NCI-H2107 (cell line): ENCODE measurements at places on chromosomes 5 and 9.

GRCh38 chr5:149325894-149326293, 19.4 kb upstream of the GRPEL2 start:
- no peak for DNase-seq

- DNase-seq = no peak
Measured at GRCh38 chr9:103242486-103242885, 247.4 kb downstream of the CYLC2 start.

GRCh38 chr5:72221541-72221940, 98.5 kb downstream of the MRPS27 start:
- DNase-seq = no peak

DNA sequence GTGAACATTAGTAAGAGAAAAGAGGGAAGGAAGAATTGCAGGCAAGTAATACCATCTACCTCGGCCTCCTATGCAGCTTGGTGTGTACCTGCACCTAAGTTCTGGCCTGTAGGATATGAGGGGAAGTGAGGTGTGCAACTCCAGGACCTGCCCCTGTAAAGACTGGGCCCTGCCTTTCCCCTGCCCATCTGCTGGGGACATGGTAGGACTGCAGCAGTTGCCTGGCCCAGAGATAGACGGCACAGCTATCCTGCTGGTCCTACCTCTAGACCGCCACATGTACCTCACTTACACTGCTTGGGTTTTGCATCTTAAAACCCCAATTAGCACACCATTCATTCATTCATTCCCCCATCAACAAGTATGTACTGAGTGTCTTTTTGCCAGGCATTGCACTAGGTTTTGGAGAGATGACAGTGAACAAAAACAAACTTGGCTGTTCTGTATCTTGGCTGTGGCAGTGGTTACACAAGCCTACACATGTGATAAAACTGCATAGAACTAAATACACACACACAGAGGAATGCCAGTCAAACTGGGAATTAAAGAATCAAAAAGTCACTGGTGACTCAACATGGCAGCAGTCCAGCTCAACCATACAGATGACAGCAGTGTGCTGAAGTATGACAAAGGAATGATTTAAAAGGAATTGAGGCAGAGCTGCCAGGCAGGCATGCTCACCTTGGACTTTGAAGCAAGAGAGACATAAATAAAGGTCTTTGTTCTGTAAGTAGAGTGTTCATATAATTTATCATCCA, 23.3 kb upstream of the MGAT1 start:
- no peak for DNase-seq

DNA sequence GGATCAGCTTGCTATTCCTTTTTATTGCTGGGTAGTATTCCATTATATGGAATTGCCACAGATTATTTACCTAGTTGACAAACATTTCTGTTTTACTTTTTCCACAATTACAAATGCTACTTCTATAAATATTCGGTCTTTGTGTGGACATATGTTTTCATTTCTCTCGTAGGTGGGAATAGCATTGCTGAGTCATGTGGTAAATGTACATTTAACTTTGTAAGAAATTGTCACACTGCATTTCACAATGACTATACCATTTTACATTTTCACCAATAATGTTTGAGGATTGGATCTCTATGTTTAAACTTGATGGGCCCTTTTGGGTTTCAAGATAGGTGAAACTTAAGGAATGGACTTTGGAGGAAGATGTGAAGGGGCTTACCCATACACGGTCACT, 19.7 kb downstream of the RAI14 start:
- no peak for DNase-seq

DNA sequence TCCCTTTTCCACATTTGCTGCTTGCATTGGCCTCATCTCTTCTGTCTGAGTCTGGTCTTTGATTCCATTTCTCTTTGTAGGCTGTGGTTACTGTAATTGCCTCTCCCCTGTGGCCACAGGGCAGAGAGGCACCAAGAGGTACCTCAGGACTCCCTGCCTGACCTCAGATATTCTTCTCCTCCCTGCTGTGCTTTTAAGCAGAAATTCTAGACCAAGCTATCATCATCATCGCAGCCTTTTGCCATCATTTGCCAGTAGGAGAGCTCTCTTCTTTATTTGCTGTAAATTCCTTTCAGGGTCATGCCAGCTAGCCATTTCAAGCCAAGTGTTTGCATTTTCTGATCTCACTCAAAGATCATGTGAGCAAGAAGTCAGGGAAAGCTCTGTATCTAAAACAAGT, 369.6 kb downstream of the ICE1 start:
- DNase-seq = no peak

DNA sequence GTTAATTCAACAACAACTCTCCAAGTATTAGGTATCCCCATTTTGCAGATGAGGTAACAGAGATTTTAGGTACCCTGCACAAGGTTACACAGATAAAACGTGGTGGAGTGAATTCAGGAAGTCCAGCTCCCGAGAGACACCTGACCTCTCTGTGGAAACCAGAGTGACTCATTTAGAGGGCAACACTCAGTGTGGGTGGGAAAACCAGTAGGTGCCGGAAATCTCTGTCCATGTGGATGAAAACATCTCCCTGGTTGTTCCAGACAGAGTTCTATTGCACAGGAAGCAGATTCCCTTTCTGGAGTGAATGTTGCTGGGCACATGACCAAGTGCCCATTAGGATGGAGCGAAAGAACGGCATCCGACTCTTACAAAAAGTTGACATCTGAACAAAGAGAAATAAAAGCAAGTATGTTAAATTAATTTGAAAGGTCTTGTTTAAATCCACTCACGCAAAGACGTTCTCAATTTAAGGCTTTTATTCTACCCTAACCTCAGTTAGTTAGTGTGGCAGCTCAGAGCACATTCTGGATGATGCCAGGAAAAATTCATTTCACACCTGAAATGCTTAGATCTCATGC, 391.9 kb upstream of the WWC1 start:
- DNase-seq = no peak

DNA sequence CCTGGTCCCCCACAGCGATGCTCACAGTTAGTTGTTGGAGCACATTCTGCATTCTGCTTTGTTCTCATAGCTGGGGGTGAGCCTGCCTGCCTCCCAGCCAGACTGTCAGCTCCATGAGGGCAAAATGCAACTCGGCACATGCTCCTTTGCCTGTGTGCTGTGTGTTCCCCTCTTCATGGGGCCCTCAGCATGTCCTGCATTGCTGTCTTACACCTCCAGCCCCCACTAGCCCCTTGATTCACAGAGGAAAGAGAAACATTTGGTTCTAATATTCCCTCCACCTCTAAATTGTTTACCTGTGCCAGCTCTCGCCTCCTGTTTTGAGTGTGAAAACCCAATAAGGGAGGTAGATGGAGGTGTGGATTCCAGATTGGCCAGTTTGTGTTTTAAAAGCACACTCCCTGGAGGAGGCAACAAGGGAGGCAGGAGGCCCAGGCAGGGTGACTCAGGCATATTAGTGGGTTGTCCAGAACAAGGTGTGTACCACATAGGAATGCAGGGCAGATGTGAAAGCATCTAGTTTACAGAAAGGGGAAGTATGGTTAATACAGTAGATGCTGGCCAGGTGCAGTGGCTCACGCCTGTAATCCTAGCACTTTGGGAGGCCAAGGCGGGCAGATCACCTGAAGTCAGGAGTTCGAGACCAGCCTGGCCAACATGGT, 224.6 kb downstream of the AGTPBP1 start:
- no peak for DNase-seq

DNA sequence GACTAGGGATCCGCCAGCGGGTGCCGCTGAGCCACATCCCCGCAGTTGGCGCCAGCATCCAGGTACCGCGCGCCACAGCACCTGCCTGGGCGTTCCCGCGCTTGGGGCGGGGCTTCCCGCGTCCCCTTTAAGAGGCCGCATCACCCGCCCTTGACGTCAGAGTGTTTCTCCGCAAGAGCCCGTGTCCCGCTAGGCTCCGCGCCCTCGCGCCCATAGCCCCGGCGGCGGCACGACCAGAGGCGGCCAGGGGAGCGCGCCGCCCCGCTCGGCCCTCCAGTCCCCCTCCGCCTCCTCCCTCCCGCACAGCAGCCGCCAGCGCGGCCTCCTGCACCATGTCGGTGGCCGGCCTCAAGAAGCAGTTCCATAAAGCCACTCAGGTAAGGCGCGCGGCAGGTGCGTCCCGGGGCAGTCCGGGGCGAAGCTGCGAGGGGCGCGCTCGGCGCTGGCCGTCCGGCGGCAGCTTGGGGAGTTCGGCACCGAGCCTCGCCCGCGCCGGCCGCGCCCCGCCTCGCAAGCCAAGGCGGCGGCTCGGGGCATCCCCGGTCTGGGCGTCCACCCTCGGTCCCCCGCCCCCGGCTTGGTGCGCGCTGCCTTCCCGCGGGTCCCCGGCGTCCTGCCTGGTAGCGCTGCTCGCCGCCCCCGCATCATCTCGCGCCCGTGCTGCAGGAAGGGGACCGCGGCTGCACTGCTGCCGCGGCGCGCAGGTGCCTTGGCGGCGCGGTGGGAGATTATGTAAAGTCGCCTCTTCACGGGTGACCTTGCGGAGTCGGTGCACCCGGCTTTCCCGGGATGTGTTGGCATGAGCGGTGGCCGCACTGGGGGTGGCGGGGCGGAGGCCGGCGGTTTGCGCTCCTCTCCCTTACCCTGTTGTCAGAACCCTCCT, at the start of gene SH3GL2:
SH3GL2 (plus strand) TSS at position 156 of the 883 bp plus-strand sequence.
- DNase-seq = peak; percentile 74

DNA sequence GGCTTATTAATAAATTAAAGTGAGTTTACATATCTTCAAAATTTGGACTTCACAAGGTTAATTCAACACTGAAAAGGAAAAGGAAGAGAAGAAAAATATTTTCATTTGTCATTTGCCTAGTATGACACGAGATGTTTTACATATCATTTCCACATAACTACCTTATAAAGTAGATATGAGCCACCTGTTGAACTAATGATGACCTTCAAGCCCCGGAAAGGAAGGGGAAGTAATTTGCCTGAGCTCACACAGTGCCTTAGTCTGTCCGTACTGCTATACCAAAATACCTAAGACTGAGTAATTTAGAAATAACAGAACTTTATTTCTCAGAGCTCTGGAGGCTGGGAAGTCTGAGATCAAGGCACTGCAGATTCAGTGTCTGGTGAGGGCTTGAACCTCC, 17.9 kb downstream of the CMYA5 start:
- no peak for DNase-seq

- DNase-seq = no peak
Measured at GRCh38 chr5:89417990-89418389, 535.0 kb upstream of the MEF2C start.

DNA sequence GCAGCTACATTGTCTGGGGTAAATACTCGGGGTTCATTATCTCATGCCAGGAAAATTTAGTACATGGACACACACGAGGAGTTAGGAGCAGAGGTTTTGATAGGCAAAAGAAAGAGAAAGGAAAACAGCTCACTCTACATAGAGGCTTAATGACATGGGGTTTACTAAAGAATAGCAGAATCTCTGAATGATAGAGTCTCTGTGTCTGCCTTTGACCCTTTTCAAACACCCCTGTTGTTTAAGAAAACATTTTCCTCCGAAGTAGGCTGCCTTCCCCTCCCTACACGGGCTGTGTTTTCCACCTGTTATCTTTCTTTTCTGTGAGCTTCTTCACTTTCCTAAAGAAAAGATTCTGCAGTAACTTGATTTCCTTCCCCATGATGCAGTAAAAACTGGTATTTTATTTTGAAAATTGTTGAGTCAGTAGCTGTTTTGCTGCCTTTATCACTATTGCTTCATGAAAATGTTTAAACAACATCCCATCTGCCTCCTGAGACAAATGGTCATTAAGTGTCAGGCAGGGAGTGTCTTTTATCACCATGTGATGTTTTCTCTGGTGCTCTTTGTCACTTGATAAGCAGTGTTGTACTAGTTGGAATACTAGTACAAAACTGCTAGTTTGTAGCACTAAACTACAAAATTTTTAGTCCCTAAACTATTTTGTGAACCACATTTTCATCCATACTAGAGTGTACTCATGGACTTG, 76.6 kb downstream of the PPIC start:
- no peak for DNase-seq

GRCh38 chr9:72871685-72872084, 81.2 kb downstream of the ALDH1A1 start:
- DNase-seq = no peak

DNA sequence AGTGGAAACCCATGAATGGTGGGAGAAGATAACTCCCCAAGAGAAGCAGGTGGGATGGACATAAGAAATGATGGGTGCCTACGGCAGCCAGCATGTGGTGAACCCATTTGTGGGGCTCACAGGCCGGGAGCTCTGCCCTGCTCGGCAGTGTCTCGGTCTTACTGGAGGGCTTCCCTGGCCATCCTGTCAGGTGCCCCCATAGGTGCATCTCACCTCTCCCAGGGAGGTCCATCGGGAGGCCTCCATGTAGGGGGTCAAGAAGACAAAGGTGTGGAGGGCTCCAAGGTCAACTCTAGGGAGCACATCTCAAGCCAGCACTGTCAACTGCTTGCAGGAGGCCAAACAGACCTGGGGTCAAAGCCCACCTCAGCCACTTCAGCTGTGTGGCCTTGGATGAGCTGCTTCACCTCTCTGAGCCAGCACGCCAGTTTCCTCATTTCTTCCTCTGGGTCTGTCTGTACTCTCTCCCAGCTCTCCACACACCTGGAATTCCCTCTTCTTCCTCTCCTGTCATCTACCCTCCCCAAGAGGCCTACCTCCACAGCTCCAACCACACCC, 10.5 kb upstream of the ADGRD2 start:
- no peak for DNase-seq

- DNase-seq = no peak
Measured at GRCh38 chr5:153584126-153584959, 93.9 kb downstream of the GRIA1 start.

GRCh38 chr5:157523976-157524375, 51.6 kb downstream of the ADAM19 start:
- DNase-seq = no peak

DNA sequence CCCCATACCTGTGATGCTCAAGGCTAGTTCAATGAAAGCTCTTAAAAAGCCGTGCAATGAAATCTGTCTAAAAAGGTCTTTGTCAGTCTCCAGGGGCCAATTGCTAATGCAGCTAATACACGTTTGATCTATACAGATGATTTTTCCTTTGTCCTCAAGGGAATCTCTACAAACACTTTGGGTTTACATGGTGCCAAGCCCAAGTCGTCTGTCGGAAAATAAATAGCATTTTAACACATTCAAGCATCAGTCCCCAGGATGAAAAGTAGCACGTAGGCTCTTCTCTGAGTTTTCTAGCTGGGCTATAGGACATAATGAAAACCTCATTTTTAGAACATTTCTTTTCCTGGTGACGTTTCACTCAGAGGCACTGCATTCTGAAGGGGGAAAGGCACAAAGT, 477.4 kb upstream of the WWC1 start:
- no peak for DNase-seq

- no peak for DNase-seq
Measured at GRCh38 chr5:33631786-33632185, 191.0 kb downstream of the TARS1 start.

DNA sequence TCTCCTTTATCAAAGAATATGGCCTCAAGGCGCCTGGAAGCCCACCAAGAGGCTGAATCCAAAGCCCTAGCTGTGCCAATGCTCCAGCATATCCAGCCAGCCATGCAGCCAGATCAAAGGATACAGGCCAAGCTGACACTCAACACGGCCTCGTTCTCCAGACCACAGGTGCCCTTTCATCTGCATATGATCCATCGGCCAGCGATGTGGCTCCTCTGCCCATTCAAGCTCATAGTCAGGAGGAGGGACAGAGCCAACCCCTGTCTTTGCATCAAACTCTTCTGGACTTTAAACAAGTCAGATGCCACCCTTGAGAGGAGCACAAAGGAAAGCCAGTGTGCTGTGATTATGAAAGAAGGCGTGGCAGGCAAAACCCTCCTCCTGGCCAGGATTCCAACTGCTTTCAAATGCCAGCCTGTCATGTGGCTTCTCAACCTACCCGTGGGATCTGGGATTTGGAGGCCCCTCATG, 42.5 kb downstream of the ADAM19 start:
- no peak for DNase-seq
